ENCODE measurements at places on chromosomes 2 and 18.
A peak's percentile ranks its signal among the peaks of the same experiment; 100 is the strongest.

- DNase-seq = no peak
These were observed 6.1 kb upstream of the OTOF start for GRCh38 chr2:26483957-26484565.

- no peak for DNase-seq
These were observed 5.1 kb upstream of the TEX51 start for GRCh38 chr2:126893606-126894005.

- DNase-seq = no peak
These were observed 110.1 kb downstream of the MYO1B start for GRCh38 chr2:191355170-191355758.

DNA sequence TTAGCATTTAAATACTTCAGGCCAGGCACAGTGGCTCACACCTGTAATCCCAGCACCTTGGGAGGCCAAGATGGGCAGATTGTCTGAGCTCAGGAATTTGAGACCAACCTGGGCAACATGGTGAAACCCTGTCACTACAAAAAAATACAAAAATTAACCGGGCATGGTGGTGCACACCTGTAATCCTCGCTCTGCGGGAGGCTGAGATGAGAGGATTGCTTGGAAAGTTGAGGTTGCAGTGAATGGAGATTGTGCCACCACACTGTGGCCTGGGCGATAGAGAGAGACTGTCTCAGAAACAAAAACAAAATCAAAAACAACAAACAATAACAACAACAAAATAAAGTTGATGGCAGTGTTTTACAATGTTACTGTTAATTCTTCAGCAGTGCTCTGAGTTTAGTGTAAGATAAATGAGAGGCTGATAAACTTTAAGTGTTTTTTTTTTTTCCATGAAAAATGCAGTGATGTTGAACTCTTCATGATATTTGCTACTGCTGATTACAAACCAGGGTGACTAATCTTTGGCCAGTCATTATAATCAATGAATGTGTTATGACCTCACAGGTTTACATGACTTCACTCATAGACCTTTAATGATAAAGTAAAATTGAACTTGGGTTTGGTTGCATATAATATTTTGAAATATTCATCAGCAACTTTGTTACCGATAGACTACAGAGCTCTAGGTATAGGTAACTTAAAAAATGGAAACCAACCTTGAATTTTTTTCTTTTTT lies 2.5 kb downstream of the ITGAV start:
- DNase-seq = peak; percentile 11

GRCh38 chr2:158202161-158202815 lies 100.6 kb downstream of the UPP2 start:
- DNase-seq = no peak

GRCh38 chr2:37654932-37655841 lies 16.3 kb downstream of the CDC42EP3 start:
- DNase-seq = no peak

- DNase-seq = no peak
These were observed 426.2 kb downstream of the NCKAP5 start for GRCh38 chr2:133142087-133142486.

DNA sequence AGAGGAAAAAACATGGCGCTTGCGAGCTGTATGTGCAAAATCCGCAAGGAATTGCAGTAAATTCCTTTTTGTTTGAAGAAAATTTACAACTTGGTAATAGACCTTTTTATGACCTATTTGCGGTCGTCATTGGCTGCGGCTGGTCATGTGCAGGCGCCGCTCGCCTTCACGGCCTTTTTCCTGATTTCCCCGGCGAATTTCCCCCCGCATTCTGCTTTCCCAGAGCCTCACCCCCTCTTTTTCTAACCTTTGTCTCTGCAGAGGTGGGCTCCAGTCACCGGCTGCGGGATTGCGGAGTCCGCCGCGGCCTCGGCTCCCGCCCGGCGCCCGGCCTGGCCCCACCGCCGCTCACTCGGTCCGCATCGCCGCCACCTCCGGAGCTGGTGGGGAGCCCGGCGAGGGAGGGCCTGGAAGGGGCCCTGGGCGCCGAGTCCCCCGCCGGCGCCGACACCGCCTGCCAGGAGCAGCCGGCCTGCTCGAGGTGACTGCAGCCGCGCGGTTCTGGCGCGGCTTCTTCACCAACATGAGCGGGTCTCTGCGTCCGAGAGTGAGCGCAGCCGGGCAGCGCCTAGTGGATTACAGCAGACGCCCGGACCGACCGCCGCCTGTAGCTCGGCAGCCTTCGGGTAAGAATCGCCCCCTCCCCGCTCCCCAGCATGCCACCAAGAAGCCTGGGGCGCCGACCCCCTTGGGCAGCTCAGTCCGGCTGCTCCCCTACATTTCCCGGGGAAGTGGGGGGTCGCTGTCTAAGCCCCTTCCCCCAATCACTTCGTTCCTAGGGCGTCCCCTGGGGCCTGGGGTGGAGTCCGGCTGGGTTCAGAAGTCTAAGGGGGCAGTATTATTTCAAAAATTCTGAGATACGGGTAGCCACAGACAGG lies 7.1 kb downstream of the HOXD8 start:
- DNase-seq = no peak

DNA sequence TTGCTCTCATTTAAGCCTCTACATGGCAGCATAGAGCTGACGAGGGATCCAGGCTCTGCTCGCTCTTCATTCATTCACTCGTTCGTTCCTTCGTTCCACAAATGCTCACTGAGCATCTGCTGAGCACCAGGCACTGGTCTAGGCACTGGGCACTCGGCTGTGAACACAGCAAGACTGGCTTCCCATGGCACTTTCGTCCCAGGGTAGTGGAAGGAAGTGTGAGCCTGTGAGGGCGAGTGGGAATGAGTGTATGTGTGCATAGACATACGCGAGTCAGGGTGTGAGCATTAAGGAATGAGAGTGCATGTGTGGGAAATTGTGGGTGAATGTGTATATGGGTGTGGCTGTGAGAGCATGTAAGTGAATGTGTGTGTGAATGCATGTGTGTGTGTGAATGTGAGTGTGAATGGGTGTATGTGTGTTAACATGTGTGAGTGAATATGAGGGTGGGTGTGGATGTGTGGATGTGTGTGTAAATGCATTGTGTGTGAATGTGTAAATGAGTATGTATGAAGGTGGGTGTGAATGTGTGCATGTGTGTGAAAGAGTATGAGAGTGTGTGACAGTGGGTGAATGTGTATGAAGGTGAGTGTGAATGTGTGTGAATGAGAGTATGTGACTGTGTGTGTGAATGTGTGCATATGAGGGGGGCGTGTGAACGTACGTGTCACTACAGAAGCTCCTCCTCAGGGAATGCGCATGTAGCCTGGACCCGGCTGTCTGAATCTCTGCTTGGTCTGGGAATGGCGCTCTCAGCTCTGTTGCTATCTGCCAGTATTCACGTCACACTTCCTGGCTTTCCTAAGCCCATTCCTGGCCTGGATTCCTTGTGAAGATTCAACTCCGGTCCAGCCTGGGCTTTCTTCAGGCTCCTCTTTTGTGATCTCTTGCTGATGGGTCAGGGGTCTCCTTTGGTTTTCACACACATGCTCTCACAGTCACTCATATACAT lies 28.8 kb downstream of the SNORC start:
- DNase-seq = no peak

DNA sequence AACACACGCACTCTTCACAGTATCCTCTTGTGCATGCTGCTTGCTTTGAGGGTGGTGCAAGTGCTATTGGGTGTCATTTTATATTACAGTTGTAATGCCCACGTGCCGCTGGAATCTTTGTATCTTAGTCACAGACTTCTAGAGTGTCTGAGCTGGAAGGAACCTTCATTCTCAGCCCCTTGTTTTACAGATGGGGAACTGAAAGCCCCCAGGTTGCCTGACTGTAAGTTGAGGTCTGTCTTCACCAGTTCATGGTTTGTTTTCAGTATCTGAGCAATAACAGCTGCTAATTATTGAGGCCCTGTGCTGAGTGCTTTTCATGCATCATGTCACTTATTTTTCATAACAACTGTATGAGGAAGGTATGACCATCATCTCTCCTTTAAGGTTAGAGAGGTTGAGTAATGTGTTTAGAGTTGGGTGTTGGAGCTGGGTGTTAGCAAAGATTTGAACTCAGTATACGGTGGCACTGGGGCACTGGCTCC lies 77.0 kb downstream of the PRKCE start:
- DNase-seq = no peak

DNA sequence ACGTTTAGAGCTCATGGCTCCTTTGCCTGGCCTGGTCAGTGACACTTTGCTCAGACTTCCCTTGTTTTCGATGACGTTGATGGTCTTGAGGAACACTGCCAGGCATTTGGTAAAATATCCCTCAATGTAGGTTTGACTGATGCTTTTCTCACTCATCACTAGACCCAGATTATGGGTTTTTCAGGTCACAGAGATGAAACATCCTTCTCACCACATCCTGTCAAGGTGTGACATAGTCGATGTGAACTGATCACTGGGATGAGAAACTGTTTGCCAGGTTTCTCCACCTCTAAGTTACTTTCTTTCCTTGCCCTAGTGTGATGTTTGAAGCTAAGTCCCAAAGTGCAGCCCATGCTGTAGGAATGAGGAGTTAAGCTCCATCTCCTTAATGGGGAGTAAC lies 81.5 kb downstream of the AFF3 start:
- no peak for DNase-seq

- DNase-seq = no peak
These were observed 111.8 kb downstream of the ERBB4 start for GRCh38 chr2:212426637-212427412.

DNA sequence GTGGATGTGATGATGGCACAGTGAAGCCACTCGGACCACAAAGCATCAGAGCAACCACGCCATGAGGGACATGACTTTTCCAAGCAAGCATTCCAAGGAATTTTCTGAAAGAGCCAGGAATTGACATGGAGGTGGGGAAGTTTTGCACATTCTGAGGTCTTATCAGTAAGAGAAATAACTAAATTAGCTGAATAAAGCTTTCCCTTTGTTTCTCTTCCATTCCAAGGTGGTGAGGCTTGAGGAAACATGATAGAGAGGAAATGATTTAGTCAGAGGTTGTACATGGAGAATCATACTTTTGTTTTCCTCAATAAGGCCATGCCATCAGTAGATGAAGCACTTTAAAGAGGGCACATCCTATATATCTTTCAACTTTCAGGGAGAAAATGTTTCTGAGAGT lies 115.7 kb upstream of the MMADHC start:
- DNase-seq = peak; percentile 26

GRCh38 chr2:37670378-37671008 lies 949 bp downstream of the CDC42EP3 start:
- no peak for DNase-seq

DNA sequence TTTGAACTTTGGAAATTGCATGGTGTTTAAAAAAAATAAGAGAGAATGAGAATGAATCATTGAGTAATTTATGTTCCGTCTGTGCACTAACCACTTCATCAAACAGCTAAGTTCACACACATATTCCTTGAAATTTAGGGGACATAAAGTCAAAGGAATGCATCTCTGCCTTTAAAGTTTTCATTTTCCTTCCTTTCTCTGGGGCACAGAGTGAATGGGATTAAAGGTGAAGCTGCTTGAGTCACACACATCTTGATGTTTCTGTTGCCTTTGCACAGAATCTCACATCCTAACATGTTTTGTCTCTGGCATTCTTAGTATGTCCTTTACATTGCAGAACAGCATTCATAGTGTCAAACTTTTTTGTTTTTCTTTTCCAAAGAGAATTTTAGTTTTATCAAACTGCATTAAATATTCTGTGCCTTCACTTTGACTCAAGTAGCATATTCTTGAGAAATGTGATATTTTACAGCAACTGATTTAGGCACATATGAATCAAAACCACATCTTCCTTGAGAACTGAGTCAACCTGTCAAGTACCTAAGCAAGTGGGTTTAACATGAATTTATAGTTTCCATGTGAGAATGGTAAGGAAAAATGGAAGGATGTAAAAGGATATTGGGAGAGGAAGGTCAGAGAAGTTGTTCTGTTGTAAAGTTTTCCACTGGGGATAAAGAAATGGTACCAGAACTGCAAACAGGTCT lies 169.1 kb upstream of the THUMPD2 start:
- peak; percentile 64 for DNase-seq

- DNase-seq = no peak
These were observed 16.5 kb upstream of the INO80C start for GRCh38 chr18:35514283-35514682.

GRCh38 chr2:47021301-47022009 lies 105.8 kb upstream of the MCFD2 start:
- DNase-seq = no peak

DNA sequence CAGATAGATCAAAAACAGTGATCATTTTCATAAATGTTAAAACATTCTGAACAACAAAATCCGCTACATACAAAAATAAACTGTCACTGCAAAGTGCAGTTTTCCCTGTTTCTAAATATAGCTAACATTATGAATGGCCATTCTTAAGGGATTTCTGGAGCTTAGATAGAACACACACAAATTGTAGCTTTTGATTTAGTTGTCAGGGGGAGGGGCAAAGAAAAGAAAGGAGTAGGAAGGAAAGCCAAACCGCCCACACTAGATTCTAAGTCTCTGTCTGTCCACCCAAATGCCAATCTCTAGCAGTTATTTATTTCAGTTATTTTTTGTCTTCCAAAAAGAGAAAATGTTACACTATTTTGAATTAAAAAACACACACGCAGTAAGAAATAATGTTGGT lies 182.4 kb downstream of the CDH2 start:
- DNase-seq = no peak

- no peak for DNase-seq
These were observed 17.5 kb upstream of the RANBP2 start for GRCh38 chr2:108701806-108702205.

GRCh38 chr18:42781298-42781815 lies 334.1 kb downstream of the RIT2 start:
- DNase-seq = no peak

GRCh38 chr2:219230059-219230540 lies 494 bp downstream of the ANKZF1 start:
- DNase-seq = peak; percentile 49

- DNase-seq = no peak
These were observed 527.6 kb upstream of the MEX3C start for GRCh38 chr18:51724790-51725721.

DNA sequence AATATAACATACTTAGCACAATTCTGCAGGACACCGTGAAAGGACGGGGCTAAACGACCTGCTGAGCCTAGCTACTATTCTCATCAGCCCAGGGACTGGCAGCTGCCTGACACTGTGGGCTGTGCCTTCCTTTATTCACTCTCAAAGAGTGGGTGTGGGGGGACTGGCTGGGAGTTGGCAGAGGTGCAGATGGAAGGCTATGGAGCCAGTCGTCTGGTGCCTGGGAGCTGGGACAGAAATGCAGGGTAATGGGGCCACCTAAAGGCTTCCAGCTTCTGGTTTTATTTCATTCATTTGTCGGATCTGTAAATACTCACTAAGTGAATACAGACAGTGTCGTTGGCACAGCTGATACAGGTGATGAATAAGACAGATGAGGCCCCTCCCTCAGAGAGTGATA lies 56.0 kb upstream of the NFU1 start:
- no peak for DNase-seq

- no peak for DNase-seq
These were observed 253.3 kb upstream of the TANK start for GRCh38 chr2:160906878-160907277.

- no peak for DNase-seq
These were observed 4.9 kb downstream of the DARS1 start for GRCh38 chr2:135980434-135981079.

DNA sequence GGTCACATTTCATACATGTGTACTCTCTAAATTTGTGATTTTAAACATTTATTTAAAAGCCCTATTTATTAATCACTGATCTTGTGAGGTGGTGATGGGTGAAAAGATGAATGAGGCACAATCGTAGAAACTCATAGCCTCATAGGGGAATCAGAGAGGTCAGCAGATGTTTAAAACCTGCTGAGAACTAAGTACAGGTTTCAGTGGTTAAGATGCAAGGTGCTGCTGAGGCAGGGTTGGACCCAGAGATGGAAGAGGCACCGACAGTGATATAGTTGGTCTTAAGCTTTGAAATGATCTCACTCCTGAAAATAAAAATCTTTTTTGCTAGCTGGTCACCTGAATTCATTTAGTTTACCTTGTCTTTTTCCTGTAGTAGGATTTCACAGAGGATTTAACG lies 49.6 kb downstream of the LINC00305 start:
- no peak for DNase-seq

Data from HS-5 (cell line).